ENCODE measurements at places on chromosomes 5 and 9. TPM values are rescaled to one million over a fixed set of nuclear protein-coding genes. Genes with fewer than 3 reads are reported as not detected.

Gene DNAJA1
- polyA plus RNA-seq: 45.7 TPM

Gene FAM169A
- polyA plus RNA-seq: 0.28 TPM

Gene NXNL2
- polyA plus RNA-seq: 0.22 TPM

Gene TICAM2
- polyA plus RNA-seq: 0.69 TPM

Gene GNA14
- 1.9 TPM for polyA plus RNA-seq

Gene CD274
- polyA plus RNA-seq: 0.62 TPM

Gene ZDHHC11B
- polyA plus RNA-seq: 2.6 TPM

Gene AGGF1
- polyA plus RNA-seq: 7.6 TPM

Gene CDC42SE2
- 5.1 TPM for polyA plus RNA-seq

Gene PCDHGA1
- polyA plus RNA-seq: 0.13 TPM

Gene NDST1
- polyA plus RNA-seq: 29.9 TPM

Gene LRRC19
- not detected for polyA plus RNA-seq

Gene SPATA24
- 5.9 TPM for polyA plus RNA-seq

Gene LCN12
- 0.77 TPM for polyA plus RNA-seq

Gene FBP2
- not detected for polyA plus RNA-seq

Gene PRDM9
- not detected for polyA plus RNA-seq

Gene ANKRD34B
- polyA plus RNA-seq: not detected

Gene FOXD4L5
- polyA plus RNA-seq: 0.06 TPM

Gene DDX31
- polyA plus RNA-seq: 8.0 TPM

Gene ADGRD2
- not detected for polyA plus RNA-seq

Gene SMIM33
- polyA plus RNA-seq: 0.02 TPM

Gene CYSRT1
- 342 TPM for polyA plus RNA-seq

Gene GHR
- 1.2 TPM for polyA plus RNA-seq

Gene NEUROG1
- polyA plus RNA-seq: not detected

Gene KCNN2
- 0.22 TPM for polyA plus RNA-seq

Gene LCN15
- polyA plus RNA-seq: not detected

Gene TLR4
- 0.47 TPM for polyA plus RNA-seq

Gene TRIM7
- 33.8 TPM for polyA plus RNA-seq

Gene CCNJL
- 0.59 TPM for polyA plus RNA-seq

Gene OCLN
- polyA plus RNA-seq: 12.0 TPM

Gene BSPRY
- 17.2 TPM for polyA plus RNA-seq

Gene PPP2CA
- 102 TPM for polyA plus RNA-seq

Gene MTX3
- 4.2 TPM for polyA plus RNA-seq
